ENCODE measurements at places on chromosomes 5 and 9.

DNA sequence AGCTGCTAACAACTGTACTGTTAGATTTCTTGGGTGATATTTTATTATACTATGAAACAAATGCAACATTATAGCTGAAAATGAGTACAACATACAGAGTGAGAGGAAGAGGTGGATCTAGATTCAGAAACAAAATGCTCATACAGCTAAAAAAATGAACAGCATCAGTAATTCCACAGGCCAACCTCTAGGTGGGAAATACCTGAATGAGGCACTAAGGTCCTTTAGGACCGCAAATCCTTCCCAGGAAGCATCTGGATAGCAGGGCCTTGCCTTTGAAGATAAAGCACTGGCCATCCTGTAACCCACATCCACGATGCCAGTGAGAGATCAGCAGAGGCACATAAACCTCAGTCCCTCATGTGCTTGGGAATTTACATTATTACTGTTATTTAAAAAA is 310.8 kb downstream of the YTHDC2 start:
- no peak for DNase-seq

GRCh38 chr5:99369797-99370593 is 441.2 kb upstream of the CHD1 start:
- DNase-seq = no peak

DNA sequence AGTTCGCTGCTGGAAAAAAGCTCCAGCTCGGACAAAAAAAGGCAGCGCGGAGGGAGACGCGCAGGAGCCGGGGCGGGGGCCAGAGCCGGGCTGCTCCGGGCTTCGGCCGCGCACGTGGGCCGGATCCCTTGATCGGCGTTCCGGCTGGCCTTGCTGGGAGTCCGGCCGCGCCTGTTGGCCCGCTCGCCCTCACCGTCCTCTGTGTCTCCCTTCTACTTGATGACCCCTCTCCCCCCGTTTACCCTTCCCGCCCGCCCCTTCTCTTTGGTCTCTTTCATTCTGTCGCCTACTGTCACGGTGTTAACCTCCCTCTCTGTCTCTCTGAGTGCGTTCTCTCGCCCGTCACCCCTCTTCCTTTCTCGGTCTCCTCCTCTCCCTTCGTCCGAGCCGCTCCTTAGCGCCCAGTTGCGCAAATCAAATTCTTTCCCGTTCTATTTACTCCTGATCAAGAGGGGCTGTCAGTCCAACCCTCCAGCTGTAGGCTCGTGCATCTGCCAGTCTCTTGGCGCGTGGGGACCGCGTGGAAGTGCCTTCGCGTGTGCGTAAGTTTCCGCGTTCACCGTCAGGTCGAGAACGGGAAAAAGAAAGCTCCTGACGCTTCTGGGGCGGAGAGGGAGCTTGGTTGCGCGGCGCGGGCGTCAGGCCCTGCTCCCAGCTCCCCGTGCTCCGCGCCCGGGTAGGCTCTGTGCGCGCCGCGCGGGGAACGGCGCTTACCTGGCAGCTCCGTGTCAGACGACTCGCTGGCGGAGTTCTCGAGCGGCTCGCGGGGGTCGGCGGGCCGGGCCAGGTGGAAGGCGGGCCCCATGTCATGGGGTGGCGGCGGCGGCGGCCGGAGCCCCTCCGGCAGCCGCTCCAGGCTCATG is 798 bp downstream of the PITX1 start:
- DNase-seq = peak; percentile 45

DNA sequence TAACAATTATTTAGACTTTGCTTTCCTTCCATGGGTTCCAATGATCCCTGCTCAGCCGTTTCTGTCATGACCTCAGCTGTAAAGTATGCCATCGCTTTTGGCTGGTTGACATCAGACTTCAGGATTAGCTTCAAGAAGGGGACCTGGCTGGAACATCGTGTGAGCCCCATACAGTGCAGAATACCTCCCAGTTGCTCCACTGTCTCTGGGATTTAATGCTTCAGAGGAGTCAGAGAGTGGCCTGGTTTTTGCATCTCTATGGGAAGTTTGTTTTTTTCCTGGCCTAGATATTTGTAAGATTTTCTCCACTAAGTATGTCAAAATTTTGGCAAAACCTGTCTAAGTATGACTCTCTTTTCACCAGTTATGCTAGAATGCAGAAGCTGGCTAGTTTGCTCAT is 216.9 kb downstream of the GABBR2 start:
- DNase-seq = no peak

GRCh38 chr5:1736889-1737711 is 62.5 kb downstream of the MRPL36 start:
- no peak for DNase-seq

- DNase-seq = no peak
These were observed 168.7 kb upstream of the MSX2 start for GRCh38 chr5:174555726-174556125.

- DNase-seq = no peak
These were observed 143.9 kb downstream of the SLIT3 start for GRCh38 chr5:169157064-169157463.

DNA sequence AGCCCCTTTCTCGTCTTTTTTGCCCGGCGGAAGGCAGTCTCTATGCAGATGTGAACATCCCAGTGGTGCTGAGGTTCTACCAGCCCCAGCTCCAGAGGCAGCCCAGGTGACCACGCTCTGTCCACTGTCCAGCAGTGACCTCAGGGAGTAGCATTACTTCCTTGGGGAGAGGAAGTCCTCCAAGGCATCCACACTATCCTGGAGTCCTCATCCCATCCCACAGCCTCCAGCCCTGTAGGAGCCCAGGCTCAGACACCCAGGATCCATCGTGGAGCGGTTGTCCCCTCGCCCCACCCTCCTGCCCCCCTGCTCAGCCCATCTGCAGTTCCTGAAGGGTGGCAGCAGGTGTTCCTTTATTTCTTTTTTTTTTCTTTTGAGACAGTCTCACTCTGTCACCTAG is 294.5 kb upstream of the IRX4 start:
- DNase-seq = no peak

DNA sequence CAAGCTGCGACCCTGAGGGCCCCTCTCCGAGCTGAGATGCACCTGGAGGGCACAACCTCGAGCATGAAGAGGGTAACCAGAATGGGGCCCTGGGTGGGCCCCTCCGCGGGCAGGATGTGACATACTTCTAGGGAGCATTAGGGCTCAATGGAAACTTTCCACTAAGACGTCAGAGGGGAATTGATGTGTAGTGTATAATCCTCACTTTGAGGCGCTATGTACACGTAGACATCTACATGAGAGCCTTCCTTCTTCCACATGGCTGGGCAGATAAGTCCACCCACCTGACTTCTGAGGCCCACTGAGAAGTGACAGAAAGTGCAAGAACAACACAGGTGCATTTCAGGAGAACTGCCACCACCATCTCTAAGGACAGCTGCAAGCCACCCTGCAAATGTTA is 61.0 kb downstream of the DAP start:
- no peak for DNase-seq

DNA sequence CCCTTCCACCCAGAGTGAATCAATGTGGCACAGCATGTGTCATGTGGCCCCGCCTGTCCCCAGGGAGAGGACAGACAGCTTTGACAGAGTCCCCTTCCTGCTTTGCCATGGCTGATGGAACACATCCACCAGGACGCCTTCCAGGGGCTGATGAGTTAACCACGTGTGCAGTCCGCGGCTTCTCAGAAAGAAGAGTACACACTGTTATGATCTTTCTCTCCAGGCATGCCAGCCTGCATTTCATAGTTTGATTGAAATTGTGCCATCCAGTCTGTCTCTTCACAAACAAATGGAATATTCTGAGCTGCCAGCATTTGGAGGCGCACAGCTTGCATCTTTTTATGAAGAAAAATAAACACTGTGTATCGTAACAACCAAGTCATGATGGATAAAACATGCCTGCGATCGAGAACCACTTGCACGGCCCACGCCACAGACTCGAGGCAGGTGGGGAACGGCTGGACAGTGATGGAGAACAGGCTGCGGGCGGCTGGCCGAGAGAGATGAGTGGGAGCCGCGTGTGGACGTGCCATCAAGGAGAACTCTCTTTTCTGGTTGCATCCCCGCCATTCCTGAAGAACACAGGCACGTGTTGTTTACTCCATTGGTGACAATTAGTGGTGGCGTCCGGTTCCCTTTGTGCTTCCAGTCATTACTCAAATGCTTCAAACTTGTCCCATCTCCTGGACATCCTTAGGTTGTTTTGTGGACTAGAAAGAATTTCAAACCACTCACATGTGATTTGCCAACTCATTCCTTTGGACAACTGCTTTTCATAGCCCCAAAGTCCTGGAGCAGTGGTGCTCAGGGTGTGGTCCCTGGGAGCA is 220.2 kb downstream of the AGTPBP1 start:
- DNase-seq = no peak

DNA sequence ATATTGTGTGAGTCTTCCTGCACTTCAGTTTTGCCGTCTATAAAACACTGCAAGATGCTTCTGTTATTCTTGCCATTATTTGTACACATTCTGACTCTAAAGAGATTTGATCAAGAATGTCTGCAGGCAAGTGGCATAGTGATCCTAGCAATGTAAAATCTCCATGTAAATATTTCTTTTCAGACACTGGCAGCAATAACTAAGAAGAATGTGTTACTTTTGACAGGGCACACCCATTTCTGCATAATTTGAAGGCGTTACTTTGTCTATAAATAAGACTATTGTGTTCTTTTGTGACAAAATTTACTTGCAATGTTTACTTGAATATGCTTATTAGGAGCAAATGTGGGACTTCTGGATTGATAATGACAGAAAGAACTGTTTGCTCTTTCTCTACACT is 20.1 kb downstream of the RANBP3L start:
- no peak for DNase-seq

DNA sequence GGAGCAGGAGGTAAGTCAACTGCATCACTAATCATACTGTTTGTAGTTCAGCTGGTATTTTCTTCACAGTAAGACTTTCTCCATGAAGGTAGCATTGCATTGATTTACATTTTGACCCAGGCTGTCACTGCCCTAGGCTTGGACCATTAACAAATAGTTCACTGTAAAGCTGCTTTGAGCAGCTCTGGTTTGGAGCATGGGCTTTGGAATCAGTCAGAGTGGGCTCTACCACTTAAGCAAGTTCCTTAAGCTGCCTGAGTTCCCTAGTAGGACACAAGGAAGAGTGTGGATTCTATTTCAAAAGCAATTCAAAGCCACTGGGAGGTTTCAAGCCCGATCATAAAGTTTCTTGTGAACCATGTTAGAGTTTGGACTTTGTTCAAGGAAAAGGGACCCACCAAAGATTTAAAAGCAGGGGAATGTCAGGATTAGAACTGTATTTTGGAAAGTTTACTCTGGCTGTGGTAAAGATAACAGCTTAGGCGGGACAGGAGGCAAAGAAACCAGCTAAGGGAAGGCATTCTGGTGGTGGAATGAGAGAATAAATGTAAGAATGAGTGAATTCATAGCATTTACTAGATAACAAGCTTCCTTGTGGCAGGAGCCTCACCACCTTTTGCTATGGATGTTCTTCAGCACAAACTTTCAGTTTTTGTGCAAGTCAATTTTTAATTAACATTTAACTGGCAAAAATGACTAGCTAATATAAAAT is 12.3 kb upstream of the PANK3 start:
- DNase-seq = no peak

- DNase-seq = peak; percentile 85
These were observed 627.9 kb upstream of the ST8SIA4 start for GRCh38 chr5:101531026-101531425.

- peak; percentile 42 for DNase-seq
These were observed 15.9 kb downstream of the EXD3 start for GRCh38 chr9:137406876-137407589.

- DNase-seq = peak; percentile 91
These were observed at the start of gene TMEM232 for GRCh38 chr5:110726249-110727024. TSS of gene TMEM232 (minus strand) at chr5:110726671. CDS start at chr5:110667352, 59,319 bp downstream.

DNA sequence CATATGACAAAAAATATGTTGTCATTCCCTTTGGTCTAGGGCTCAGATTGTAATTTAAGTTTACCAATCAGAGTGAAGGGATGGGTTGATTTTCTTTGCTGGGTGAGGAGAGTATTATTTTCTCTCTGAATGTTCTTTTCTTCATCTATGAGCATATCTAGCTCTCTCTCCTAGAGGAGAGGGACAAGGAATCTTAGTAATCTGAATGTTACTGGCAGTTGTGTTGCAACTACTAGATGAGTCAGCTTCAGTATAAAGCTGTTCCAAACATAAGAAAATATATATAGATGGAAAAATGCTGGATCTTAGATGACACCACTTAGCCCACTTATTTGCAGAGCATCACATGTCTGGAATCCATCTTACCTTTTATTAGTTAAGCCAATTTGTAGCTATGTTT is 259.3 kb downstream of the TUSC1 start:
- no peak for DNase-seq

GRCh38 chr9:113837334-113837733 is 38.8 kb upstream of the ZNF618 start:
- no peak for DNase-seq

DNA sequence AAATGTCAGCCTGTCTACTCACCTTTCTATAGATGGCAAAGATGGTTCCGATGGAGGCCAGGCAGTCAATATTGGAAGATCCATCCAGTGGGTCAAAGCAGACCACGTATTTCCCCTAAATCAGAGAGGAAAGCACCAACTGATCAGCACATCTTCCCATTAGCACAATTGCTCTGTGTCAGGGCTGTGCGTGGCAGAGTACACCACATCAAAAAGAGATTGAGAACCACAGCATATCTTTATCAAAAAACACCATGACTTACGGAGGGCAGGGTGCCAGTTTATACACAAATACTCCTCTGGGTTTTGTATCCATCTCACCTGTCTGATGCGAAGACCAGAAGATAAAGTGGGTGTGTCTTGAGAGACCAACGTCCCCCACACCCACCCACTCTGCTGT is 9.1 kb downstream of the FBP2 start:
- no peak for DNase-seq

- no peak for DNase-seq
These were observed 10.9 kb downstream of the SLC36A1 start for GRCh38 chr5:151458314-151458713.

DNA sequence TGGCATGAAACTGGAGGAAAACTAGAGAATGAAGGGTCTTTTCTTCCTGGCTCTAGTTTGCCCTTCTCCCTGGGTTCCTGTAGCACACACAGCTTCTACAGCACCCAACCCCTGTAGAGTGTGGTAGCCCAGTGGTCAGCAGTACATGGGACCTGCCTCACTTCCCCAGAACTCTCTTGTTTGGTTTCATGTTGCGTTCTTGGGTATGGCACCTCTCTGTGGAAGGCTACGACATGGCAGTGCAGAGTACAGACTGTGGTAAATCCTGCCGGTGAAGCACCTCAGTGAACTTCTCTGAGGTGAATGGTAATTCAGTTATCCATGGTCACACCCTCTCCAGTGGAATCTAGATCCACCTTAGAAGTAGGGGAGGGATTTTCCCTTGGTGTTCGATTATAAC is 105.5 kb downstream of the TLR4 start:
- no peak for DNase-seq

DNA sequence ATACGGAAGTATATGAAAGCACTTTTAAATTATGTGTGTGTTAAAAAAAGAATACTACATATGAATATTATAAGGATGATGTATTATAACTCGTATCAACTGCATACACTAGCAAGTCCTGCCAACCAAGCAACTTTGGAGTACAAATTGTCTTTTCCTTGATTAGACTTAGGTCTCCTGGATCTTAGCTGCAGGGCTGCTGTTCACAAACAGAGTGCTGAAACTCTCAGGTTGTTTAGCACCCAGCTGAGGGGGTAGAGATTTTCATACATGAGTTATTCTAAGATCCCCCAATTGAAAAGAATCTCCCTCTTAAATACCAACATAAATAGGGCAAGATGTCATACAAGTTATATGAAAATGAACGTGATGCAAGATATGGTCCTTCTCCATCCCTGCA is 149.8 kb upstream of the TNC start:
- no peak for DNase-seq

GRCh38 chr9:134289241-134289875 is 36.9 kb upstream of the RXRA start:
- no peak for DNase-seq

GRCh38 chr5:3392306-3392939 is 203.2 kb upstream of the IRX1 start:
- no peak for DNase-seq

GRCh38 chr5:179772351-179772750 is 21.4 kb upstream of the LTC4S start:
- no peak for DNase-seq

Measured in Kasumi-1 (cell line).